ENCODE measurements at places on chromosomes 2 and 18.

DNA sequence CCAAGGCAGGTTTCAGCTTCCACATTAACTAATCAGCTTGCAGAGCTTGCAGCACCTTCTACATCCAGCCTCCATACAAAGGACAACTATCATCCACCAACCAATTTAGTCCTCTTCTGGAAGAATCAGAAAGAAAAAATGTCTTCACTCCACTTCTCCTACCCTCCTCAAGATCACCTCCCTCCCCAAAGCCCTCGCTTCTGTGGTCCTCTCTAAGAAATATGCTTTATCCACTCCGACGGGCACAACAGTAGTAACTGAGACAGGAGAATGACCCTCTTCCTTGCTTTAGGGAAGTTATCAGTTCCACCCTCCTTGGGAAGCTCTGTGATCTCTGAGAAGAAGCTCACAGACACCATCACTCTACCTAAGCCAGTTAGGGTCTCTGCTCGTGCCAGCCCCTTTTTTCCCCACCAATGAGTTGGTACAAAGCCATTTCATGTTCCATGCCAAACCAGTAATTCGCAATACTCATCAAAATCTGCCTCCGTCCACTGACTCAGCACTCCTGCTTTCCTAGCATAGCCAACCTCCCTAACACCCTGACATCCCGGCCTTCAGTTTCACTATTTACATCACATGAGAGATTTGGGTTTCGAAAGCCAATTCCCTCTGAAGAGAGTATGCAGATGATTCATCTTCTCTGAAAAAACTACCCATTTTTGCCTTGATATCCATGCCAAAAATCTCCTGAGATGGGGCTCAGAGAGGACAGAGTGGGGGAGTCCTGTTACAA is 114.1 kb upstream of the PKDCC start:
- DNase-seq: no peak

DNA sequence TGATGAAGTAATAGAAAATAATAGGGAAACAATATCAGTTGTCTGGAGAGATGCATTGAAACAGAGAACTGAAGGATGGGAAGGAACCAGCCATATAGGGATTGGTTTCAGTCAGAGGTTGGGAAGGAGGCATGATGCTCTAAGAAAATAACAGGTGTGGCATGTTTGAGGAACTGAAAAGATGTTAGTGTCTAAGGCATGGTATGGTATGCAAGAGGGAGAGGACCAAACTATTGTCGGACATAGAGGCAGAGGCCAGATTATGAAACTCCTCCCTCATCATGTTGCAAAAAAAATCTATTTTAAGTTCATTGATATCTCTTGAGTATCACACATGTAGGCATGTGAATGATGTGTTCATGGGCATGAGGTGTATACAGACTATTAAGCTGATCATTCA is 48.9 kb upstream of the EMILIN2 start:
- no peak for DNase-seq

DNA sequence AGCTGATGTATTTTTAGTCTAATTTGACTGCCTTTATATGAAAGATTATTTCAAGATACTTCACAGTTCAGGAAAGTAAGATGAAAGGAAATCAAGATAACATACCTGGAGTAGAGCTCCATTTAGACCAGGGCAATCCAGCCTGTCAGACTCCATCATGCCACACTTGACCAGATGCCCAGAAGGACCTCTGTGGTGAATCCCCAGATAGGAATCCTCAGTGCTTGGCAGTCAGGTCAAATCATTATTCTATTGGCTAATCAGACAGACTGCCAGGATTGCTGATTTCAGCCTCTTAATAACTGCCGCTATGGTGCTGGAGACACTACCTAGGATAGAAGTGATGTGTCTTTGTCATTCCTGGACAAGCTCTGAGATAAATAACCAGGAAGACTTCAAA is 404.2 kb downstream of the STK39 start:
- no peak for DNase-seq

DNA sequence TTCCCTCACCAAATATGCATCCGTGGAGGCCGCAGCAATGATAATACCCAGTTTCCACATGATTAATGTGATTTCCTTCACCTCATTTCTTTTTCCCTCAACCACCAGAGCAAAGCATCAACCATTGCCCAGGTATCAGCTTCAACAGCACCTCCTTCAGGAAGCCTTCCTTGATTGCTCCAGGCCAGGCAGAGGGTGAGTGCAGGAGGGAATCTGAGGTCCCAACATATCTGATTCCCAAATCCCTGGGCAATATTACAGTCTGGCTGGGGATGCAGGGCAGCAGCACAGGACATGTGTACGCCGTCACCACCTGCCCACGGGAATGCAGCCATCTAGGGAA is 142.4 kb upstream of the MYCN start:
- DNase-seq: no peak

DNA sequence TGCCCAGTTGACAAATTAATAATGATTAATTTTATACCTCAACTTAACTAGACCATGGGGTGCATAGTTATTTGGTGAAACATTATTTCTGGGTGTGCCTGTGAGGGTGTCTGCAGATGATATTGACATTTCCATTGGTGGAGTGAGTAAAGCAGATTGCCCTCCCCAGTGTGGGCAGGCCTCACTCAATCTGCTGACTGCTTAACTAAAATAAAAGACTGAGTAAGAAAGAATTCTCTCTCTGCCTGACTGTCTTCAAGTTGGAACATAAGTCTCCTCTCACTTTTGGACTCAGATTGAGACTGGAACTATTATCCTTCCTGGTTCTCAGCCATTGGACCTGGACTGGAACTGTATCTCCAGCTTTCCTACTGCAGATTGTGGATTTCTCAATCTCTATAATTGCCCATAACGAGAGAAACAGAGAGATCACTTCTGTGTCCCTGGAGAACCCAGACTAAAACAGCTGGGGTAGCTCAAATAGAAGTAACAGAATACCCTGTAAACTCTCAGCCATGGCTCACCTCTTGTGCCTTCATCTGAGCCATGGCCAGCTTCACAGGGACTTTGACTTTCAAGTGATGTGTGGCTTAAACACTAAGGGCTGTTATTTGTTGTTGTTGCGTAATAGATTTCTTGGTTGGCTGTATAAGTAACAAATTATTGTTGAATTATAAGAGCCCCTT is 575.3 kb upstream of the RAB6C start:
- no peak for DNase-seq

GRCh38 chr2:167484875-167485274 is 596.6 kb downstream of the XIRP2 start:
- no peak for DNase-seq

DNA sequence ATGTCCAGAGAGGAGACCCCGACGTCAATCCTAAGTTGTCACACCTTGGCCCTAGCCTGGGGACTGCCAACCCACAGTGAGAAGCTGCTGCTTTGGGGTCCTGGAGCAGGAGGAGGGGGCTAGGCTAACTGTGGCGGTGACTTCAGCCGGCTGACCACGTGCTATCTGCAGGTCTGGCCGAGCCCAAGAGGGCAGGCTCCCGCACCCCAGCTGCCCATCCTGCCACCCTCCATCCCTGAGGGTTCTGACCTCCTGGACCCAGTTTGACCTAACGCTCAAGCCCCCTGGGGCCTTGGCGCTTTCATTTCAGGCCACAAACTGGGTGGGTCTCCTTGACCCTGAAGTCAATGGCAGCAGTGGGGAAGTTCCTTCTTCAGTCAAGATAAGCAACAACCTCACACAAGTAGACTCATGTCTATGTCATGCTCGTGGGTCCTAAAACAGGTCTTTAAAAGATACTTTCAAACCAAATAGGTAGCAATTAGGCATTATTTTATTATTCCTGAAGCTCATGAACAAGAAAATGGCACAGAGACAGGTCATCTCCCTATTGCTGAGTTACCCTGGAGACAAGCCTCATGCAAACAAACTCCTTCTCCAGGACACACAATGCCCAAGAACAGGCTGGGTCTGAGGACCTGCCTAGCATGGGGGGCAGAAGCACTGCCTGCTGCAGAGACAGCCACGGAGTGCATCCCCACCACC is 2.3 kb downstream of the HES6 start:
- DNase-seq: no peak

DNA sequence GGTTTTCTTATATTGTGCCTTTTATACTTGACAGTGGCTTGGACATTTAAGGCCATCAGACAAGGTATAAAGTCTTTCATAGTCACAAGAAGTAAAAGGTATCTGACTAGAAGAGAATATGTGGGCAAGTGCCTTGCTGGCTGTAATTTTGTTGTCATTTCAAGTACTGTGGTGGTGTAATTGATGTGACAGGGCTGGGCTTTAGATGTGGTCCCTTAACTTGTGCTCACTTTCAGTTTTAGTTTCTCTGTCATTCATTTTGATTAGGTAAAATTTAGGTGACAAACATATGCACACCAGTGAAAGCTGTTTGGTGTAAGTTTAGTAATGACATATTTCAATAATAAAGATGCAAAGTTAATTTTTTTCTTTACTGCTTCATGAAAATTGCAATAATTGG is 31.2 kb upstream of the TBR1 start:
- DNase-seq: peak; percentile 14

DNA sequence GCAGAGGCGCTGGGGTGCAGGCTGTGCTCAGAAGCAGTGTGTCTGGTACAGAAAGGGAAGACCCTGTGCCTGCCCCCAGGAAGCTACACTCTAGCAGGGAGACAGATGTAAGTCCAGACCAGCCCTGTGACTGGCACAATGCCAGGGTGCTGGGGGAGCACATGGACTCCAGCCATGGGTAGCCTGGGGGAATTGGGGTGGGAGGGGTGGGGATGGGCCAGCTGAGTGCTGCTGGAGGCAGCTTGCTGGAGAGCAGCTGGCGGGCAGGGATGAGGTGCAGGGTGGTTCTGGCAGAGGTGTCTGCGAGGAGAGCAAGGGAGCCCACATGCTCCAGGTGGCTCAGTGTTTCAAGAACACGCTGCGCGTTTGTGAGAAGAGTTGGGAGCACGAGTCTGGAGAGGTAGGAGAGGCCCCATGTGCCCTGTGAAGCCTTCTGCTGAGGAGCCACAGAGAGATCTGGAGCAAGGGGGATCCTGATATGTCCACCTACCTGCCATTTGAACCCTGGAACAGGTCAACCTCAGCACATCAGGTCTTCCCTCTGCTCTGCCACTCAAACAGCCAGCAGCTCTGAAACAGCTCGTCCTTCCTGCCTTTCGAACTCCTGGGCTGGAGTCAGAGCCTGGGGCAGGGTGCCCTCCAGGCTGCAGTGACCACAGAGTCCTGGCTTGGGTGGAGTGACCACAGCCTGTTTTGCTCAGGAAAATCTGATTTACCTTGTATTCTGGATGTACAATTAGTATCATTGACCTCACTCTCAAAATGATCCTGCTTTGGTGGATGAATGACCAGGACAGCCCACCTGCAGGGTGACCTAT is 15.1 kb downstream of the ALLC start:
- no peak for DNase-seq

DNA sequence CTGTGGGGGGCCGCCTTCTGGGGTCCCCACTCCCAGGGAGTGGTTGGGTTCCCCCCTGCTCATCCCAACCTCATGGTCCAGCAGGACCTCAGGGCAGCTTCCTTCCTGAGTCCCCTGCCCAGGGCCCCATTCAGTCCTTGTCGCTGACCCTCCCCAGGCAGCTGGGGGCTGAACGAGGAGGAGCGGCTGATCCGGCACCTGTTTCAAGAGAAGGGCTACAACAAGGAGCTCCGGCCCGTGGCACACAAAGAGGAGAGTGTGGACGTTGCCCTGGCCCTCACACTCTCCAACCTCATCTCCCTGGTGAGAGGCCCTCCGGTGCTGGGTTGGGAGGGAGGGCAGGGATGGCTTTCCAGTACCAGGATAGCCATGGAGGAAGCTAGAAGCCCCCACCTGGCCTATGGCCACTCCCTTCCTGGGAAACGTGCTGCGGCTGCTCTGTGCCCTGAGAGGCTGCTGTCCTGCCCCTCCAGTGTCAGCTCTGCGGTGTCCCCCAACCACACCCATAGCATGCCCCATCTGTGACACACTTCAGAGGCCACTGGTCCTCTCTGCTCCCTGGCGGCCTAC is 497 bp downstream of the CHRND start:
- no peak for DNase-seq

- no peak for DNase-seq
Measured at GRCh38 chr18:6374340-6374739, 40.4 kb downstream of the L3MBTL4 start.

GRCh38 chr2:205189301-205189700 is 493.0 kb upstream of the NRP2 start:
- DNase-seq: no peak

- no peak for DNase-seq
Measured at GRCh38 chr2:3076848-3077642, 300.6 kb downstream of the EIPR1 start.

- no peak for DNase-seq
Measured at GRCh38 chr2:110105608-110106467, 9.8 kb downstream of the MALL start.

DNA sequence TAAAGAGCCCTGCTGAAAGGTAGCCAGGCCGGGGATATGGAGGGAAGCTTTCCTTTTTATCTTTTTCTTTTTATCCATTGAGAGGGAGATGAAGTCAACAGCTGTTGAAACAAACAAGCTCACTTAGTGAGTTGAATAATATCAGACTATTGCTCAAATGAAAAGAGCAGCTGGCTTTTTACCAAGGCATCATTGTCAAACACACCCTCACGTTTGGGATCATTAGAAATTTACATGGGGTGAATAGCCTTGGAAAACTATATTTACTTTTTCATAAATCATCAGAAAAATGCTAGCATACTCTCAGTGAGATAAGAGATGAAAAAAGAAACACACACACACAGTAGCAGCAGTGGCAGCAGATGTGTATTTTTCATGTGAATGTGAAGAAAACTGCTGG is 71.5 kb upstream of the HNMT start:
- no peak for DNase-seq

DNA sequence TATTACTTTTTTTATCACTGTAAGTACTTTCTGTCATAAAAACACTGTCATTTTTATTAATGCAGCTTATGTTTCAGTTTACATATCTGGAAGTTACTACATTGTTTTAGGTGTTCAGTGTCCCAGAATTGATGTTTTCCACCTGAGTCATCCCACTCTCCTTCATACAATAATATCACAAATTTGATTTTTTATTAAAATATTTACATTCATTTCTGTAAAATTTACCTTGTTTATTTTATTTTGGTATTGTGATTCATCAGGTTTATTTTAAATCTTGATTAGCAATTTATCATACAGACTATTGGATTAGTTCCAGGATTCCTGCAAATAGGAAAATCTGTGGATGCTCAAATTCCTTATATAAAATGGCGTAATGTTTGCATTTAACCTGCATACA is 1662.9 kb downstream of the SUCLG1 start:
- no peak for DNase-seq

DNA sequence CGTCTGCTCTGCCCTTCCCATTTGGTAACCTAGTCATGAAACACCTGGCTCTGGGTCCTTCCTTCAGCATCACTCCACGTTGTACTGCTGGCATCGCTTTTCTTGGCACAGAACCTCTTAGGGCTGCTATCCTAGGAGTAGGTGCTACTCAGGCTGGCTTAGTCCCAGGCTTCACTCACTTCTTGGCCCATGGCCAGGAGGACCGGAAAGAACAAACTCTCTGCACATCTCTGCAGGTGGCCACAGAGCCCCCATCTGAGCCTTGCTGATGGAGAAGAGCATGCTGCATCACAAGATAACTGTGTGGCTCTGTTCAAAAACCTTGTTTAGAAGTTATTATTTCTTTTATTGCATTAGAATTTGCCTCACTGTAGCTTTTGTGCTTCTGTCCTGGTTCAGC is 447.2 kb upstream of the TNP1 start:
- no peak for DNase-seq

GRCh38 chr2:1591461-1591770 is 152.9 kb downstream of the PXDN start:
- no peak for DNase-seq

GRCh38 chr2:74461187-74462053 is 3.2 kb downstream of the WBP1 start:
- no peak for DNase-seq
